ENCODE measurements at places on chromosomes 2 and 18.
A peak's percentile ranks its signal among the peaks of the same experiment; 100 is the strongest.

DNA sequence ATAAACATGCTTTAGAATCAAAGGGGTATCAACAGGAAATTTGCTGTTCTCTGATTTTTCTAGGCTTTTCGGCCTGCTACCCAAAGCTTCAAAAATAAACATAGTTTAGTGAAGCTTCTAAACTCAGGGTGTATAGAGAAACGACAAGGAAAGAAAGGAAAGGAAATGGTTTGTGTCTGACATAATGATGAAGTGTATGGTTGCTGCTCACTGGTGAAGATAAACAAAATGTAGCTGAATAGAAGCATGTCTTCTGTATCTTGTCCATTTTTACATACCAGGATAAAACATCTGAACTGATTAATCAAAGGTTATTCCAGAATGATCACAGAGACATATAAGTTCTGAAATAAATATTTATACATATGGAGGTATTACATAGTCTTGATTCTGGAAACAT lies 1324.6 kb upstream of the NRXN1 start:
- no peak for DNase-seq

GRCh38 chr2:225399504-225399903 lies at the start of gene NYAP2:
Gene NYAP2 (plus strand): TSS chr2:225399710. CDS start chr2:225408881, 9,171 bp downstream.
- DNase-seq: no peak

- DNase-seq: no peak
Observed at GRCh38 chr2:25257032-25257552, 84.6 kb downstream of the DNMT3A start.

DNA sequence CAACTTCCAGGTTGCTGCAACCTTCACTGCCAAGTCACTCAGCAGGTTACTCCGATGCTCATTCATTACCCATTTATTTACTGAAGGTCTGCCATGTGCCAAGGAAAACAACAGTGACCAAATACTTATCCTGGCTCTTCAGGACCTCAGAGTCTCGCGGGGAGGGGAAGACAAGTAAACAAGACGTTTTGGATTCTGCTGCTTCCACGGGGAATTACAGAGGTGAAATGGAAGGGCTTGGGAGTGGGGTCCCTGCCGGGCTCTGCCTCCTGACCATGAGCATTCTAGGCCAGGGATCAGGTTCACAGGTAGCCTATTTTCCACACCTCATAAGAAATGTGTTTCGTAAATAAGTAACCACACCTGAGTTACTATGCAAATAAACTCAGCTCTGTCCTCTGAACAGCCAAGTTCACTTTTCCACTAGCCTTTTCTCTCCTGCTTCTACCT lies 68.1 kb downstream of the CLHC1 start:
- no peak for DNase-seq

GRCh38 chr2:8673381-8673780 lies 8.5 kb upstream of the ID2 start:
- no peak for DNase-seq

GRCh38 chr2:202079310-202079709 lies 6.3 kb downstream of the KIAA2012 start:
- no peak for DNase-seq

DNA sequence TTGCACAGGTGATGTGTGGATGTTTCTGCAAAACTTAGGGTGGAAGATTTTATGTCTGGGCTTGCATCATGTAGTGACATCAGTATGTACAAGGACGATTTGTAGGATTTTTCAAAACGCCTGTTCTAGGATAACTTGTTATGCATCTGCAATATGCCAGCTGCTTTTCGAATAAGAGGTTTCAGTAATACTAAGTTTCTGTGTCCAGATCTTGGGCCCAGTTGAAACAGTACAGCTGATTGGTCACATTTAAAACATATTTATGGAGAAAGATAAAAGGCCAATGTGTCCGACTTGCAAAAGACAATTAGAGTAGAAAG lies 1.2 kb downstream of the PTPN4 start:
- no peak for DNase-seq

GRCh38 chr2:105087273-105087672 lies 49.4 kb downstream of the MRPS9 start:
- no peak for DNase-seq

- peak; percentile 10 for DNase-seq
Observed at GRCh38 chr18:66638856-66639629, 35.2 kb upstream of the CDH19 start.

GRCh38 chr2:15238028-15238427 lies 323.1 kb downstream of the NBAS start:
- peak; percentile 29 for DNase-seq

DNA sequence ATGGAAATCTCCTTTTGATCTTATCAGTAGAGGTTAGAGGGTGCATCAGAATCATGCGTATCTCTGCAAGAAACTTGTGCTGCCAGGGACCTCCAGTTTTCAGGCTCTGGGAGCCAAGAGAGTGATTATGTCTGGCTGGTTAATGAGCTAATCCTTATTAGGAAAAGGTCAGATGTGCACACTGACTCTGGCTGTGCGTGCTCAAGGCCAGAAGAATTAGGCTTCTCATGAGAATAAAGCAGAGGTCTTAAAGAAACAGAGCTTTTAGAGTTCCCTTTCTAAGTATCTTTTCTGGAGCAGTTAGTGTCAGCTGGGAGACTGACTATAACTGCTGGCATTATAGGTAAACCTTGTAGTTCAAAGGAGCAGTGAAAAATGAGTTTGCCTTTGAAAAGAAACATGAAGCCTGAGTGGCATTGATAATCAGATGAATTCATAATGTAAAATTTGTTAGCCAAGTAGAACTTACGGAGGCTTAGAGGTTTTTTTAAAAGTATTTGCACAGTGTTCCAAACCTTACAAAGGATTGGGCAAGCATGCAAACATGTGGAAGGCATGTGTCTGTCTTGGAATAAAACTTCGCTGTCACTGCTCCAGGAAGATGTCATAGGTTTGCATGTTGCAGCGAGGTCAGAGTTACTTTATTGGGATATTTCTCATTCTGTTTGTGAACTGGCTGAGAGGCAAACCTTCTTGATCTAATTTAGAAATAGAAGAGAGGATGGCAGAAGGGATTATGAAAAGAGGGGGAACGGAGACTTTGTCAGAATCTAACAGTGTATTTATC lies 151.7 kb downstream of the ARHGAP28 start:
- no peak for DNase-seq

- DNase-seq: no peak
Observed at GRCh38 chr2:179657068-179657595, 204.3 kb downstream of the ZNF385B start.

DNA sequence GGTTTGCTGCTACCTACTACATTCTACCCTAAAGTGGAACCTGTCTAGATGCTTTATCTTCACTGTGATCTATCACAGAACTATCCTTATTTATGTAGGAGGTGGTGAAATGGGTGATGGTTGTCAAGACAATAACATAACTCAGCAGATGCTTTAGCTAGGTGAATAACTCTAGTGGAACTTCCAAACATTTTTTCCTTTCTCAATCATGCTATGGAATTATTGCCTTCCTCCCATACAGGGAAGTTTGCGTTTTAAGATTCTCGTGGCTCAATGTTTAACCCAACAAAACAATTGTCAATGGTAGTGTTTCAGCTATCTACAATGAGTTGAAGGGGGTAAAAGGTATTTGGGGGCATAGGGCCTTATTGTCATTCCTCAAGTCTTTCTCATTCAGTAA lies 82.6 kb upstream of the GLI2 start:
- DNase-seq: no peak

DNA sequence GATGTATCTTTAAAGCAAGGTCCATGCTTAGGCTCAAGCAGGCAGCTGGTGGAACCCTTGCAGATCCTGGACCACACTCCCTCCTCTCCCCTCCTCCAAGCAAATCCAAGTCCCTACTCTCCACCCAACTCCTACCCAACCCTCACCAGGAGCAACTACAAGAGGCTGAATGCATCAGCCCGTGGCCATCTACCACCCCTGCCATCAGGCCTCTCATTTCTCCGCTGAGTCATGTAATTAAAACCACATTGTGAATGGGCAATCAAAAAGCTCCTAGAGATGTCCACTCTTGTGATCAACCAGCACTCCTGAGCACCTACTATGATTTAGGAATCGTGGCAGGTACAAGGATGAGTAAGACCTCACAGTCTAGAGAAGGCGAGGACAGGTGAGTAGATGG lies 142.2 kb upstream of the CAPN13 start:
- DNase-seq: no peak

DNA sequence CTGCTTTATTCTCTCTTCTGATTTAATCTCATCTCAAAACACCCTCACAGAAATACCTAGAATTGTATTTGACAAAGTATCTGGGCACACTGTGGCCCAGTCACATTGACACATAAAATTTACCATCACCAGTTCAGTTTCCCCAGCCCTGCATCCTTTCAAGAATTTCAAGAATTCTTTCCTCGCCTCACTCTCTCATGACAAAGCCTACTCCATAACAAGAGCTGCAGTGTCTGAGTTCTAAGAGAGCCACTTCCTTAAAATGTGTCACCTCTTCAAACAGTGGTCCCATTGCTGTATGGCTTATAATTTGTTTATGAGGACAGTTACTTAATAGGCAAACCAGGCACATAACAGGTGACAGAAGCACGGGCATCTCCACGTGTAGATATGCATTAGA lies 90.9 kb upstream of the STK39 start:
- DNase-seq: no peak

DNA sequence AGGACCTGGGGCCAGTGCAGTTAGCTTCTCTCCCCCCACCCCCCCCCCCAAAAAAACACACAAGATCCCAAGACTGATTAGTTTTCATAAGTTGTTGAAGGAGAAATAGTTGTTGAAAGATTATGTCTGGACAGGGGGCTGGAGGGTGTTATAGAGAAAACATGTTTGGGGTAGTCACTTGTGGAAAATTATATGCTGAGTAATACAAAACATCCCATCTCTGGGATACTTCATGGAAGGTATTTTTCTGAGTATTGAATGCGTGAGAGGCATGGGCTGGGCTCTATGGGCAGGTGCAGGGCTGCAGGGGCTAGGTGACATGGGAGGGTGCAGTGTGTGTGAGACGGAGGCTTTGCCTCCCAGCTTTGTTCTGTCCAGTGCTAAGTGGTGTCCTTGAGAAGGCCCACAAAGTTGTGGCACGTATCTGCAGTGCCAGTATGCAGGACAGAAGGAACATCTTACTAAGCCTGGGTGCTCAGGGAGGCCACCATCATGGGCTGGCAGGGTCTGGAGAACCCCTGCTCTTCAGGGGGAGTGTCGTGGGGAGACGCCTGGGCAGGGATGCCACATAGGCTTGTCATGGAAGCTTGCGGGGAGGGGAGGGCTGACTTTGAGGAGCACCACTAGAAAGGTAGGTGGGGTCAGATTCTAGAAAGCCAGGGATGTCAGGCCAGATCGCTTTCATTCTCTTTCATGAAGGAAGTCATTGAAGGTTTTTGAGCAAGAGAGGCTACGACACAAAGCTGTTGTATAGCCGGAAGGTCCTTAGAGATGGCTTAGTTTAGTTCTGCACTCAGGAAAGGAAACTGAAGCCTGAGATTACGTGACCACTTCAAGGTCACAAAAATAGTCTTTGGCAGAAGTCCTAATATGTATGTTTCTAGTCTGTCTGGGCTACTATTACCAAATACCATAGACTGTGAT lies 232.0 kb downstream of the LDLRAD4 start:
- no peak for DNase-seq
